ENCODE measurements at places on chromosomes 4 and X.

- DNase-seq: no peak
These were observed 99.5 kb upstream of the KLHL13 start for GRCh38 chrX:118216087-118216486.

GRCh38 chr4:136203199-136203598 lies 1329.1 kb downstream of the PCDH18 start:
- DNase-seq: no peak

GRCh38 chr4:84276752-84277151 lies 222.3 kb downstream of the NKX6-1 start:
- DNase-seq: no peak

- DNase-seq: no peak
These were observed 11.4 kb downstream of the TMSB4X start for GRCh38 chrX:12986164-12986779.

DNA sequence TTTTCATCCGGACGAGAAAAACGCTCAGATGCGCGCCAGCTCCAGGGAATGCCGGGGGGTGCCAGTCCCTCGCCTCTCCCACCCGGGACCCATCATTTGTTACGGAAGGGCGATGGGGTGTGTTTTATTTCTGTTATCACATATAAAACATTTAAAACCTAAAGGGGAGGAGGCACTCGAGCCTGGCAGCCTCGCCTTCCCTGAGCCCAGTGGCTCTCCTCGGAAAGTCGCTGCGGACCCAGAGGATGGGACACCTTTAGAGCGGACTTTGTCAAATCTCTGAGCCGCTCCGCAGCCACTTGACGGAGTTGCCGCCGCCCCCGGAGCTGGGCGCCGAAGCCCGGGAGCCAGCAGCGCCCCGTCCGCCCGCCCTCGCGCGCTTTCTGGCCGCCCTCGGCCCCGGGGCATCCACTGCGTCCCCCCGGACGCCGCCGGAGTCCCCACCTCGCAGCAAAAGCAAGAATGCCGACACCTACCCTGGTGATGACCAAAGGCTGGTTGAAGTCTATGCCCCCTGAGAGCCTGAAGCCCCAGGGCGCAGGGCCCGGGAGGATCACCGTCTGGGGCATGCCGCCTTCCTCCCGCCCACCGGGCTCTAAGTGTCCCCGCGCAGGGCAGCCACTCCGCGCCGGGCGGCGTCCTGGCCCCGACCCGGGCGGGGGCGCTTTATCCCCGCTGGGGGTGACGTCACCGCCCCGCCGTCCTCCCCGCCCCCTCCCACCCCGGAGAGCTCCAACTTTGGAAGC lies at the start of gene PDLIM3:
TSS of gene PDLIM3 (minus strand) at position 642 of the 746 bp plus-strand sequence. CDS start at position 569, 73 bp downstream.
- DNase-seq: peak; percentile 85

DNA sequence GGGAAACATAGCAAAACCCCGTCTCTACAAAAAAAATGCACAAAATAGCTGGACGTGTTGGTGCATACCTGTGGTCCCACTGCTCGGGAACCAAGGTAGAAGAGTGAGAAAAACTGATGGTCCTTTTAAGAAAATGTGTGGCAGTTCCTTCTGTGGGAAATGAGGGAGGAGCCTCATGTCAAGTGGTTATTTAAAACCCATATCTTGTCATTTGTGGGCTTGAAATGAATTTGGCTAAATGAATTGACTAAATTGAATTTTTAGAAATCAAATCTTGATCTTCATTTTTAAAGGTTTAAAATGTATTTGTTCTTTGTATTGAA lies 16.2 kb upstream of the LAMP2 start:
- DNase-seq: peak; percentile 7

DNA sequence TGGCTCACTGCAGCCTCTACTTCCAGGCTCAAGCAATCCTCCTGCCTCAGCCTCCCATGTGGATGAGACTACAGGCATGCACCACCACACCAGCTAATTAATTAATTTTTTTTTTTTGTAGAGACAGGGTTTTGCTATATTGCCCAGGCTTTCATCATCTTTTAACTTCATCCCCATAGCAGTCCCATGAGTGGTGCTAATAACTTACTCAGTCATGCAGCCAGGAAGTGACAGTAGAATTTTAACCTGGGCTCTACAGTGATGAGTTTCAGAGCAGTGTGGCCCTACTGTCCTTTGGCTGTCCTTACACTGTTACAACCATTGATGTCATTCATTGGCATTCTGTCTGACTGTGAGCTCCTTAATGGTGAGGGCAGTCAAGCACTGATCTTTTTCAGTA lies 3.9 kb upstream of the OCIAD2 start:
- DNase-seq: no peak

DNA sequence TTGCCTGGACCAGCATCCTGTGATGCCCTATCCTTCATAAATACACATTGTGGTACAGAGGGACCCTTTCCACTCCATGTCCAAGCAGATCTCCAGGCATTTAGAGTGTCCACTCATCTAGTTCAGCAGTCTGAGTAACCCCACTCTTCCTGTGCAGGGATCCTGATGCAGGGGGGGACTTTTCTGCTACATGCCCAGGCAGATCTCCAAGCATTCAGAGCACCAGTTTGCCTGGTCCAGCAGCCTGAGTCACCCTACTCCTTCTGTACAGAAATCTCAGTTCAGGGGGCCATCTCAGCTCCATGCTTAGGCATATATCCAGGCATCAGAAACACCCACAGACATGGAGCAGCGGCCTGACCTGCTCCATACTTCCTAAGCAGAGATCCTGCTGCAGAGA lies 1089.8 kb downstream of the FAT4 start:
- peak; percentile 6 for DNase-seq

DNA sequence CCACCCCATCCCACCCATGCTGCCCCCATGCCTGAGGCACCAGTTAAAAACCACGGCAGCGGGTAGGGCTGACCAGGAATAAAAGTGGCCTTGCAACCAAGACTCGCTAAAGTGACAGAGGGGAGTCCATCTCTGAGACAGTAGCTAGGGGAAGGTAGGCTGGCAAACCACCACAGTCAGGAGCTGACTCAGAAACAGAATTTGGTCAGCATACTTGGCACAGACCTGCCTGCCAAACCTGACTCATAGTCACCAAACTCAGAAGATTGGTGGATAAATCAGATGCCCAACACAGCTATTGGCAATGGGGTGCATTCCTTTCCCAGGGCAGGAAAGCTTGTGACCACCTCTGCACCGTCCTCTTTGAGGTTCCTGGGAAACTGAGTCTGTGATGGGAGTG lies 193.8 kb downstream of the BCOR start:
- peak; percentile 72 for DNase-seq

GRCh38 chrX:133992882-133993281 lies 7.5 kb upstream of the GPC3 start:
- no peak for DNase-seq

GRCh38 chr4:140672416-140672815 lies 83.8 kb downstream of the TBC1D9 start:
- DNase-seq: no peak

DNA sequence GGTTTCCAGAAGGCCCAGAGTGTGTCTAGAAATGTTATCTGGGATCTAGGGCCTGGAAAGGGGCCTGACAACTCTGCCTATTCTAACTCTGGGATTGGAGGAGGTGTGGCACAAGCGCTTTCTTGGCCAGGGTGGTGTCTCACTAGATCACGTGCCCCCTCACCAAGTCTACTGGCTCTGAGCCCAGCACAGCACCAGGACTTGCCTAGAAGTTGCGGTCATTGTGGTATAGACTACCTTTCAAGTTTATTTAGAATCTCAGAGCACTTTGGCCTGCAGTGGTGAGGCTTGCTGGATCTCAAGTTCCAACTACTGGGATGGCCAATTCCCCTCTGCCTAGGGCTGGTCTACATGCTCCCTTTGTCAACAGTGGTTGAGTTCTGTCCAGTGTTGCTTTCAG lies 223.3 kb upstream of the MAGEB2 start:
- no peak for DNase-seq

- no peak for DNase-seq
These were observed 64.2 kb downstream of the TET2 start for GRCh38 chr4:105210916-105211315.

- no peak for DNase-seq
These were observed 3.5 kb downstream of the UBE2D3 start for GRCh38 chr4:102823897-102824296.

DNA sequence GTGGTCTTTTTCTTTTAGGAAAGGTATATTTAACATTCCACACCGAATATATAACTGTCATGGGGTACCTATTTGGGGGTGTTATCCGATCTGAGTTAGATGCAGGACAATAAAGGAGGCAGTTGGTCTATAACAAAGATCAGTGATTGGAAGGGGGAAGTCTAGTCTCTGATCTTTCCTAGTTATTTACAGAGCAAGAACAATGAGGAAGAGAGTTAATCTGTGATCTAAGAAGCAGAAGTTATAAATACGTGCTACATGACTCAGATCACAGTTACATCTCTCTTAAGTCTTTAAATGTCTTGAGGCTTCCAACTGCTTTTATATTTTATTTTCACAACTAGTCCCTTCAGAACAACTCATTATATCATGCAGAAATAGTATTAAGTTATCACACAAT lies 33.2 kb upstream of the ARMCX4 start:
- no peak for DNase-seq

DNA sequence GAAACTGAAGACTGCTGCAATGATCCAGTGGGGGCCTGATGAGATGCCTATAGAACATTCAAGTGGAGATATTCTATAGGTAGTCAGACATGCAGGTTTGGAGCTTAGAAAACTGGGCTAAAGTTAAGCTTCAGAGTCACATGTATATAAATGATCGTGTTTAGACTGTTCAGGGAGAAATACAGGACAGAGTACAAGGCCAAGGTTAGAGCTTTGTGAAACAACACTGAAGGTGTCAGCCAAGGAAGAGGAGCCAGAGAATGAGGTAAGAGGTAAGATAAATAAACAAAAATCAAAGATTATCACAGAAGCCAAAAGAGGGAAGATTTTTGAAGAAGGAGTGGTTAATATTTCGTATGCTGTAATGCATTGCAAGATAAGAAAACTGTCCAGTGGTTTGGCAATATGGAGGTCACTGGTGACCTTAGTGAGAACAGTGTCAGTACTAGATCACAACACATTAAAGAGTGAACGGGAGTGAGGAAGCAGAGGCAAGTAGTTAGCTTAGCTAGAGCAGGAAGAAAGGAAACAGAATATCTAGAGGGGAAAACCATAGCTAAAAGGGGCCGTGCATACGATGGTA lies 58.0 kb upstream of the KLHL13 start:
- DNase-seq: no peak

GRCh38 chrX:81278616-81279015 lies 76.7 kb downstream of the SH3BGRL start:
- no peak for DNase-seq

GRCh38 chr4:153151535-153152455 lies 52.4 kb upstream of the TRIM2 start:
- DNase-seq: peak; percentile 94

DNA sequence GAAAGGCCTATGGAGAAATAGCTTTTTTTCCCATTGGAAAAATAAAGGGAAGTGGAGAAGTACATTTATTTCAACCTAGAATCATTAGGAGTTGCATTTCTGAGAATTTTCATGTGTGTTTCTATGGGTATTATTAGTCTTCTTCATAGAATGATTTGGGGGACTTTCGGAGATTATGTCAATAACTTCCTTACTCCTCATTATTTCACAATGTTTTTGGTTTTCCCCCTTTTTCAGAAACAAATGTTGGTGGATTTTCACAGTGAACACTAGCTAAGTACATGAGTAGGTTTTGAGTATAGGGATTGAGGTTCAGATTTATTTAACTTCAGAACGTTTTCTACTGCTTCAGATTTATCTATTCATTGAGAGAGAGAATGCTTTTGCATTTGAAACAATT lies 54.0 kb downstream of the SH3BGRL start:
- no peak for DNase-seq

DNA sequence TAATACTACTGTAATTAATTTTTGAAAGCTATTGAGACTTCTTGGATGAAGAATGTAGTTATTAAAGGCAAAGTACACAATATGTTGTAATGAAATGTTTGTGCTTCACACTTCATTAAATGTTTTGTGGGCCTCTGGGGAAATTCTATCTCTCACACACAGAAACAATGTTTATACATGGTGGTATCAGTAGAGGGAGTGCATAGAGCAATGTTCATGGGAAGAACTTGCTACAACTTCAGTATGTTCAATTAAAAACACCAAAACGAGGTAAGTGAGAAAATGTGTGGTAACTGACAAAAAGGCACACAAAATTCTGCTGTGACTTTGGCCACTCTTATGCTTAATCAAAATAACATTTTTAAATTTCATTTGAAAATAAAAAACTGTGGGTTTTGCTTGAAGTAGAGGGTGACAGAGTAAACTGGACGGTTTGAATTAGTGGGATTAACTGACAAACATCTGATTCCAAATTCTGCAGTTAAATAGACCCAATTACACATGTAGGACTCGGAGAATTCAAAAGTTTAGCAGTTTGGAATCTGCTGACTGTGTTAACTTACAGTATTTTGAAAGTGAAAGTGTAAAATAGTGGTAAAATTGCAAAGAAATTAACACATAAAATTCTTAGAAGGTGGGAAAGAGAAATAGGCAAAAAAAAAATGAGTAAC lies 111.4 kb upstream of the TTC29 start:
- no peak for DNase-seq

- no peak for DNase-seq
These were observed 1.1 kb upstream of the CHST7 start for GRCh38 chrX:46572340-46572936.

DNA sequence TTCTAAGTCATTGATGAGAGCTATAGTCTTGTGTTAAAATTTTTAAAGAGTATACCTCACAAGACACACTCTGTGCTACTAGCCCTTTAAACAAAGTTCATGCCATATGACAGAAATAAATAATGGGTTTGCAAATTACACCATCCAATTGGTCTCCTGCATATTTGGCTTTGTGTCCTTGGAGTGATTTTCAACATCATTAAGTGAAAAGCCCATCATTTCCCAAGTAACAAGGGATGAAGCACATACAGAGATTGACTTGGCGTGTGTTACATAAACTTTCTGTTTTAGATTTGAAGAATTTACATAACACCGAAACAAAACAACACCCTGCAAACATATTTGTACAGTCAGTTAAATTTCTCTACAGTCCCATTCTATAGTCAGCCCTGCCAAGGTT lies 216.9 kb upstream of the NEIL3 start:
- no peak for DNase-seq

DNA sequence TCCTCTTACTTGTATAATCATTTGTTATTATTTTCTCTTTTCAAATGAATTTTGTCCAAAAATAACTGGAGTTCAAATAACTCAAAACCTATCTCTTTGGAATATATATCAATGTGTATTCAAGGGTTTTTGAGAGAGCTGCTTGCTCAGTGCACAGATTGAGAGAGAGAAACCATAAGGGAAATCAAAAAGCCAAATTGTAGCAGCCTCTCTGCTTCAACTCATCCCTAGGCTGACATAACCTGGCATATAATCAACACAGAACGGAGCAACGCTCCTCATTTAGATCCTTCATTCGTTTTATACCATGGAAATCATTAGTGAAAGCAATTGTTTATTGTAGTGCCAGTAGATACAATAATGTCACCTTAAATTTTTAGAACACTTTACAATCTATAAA lies 1.8 kb upstream of the GPM6A start:
- DNase-seq: no peak

GRCh38 chr4:38787693-38788092 lies 4.9 kb upstream of the TLR10 start:
- no peak for DNase-seq

All from astrocyte of the hippocampus (primary cell).